ENCODE measurements at places on chromosomes 5 and 9. TPM values are rescaled to one million over a fixed set of nuclear protein-coding genes. Genes with fewer than 3 reads are reported as not detected.
A peak's percentile ranks its signal among the peaks of the same experiment; 100 is the strongest.

Gene ERCC6L2
- polyA plus RNA-seq: 3.1 TPM

Gene CAAP1
- 4.0 TPM for polyA plus RNA-seq

Gene MAPK9
- 8.8 TPM for polyA plus RNA-seq

Gene ARHGAP26
- polyA plus RNA-seq: 56.8 TPM

Gene PDLIM4
- not detected for polyA plus RNA-seq

Gene C6
- not detected for polyA plus RNA-seq

Gene TSLP
- not detected for polyA plus RNA-seq

DNA sequence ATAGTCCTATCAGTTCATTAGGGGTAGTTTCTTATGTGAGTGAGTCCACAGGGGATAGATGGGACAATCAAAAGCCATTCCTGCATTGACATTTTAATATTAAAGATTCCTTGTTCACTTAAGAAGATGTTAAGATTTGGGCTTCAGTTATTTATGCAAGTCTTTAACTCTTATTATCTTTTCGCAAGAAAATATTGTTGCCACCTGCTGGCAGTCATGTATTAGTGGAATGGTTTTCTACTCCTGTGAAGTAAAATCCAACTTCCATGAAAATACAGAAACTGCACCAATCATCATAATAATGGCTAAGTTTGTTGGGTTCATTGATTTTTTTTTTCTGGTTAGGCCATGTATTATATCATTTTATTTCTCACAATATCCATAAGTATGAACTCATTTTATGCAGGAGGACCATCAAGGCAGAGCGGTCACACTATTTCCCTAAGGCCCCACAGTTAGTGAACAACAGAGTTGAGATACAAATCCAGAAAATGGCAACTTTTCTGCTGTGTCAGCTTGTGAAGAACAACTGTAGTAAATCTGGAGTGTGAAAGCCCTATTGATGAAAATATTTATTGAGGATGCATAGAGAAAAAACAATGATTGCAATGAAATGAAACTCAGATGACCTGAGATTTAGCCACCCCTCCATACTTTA, 88.5 kb upstream of the TXNDC8 start:
- DNase-seq: no peak
- no peak overlapping the region for H3K4me3 ChIP-seq
- H3K27ac ChIP-seq: no peak overlapping the region
- no peaks in the 10 kb centered on the region for H3K4me1 ChIP-seq
- H3K36me3 ChIP-seq: no peaks in the 10 kb centered on the region

DNA sequence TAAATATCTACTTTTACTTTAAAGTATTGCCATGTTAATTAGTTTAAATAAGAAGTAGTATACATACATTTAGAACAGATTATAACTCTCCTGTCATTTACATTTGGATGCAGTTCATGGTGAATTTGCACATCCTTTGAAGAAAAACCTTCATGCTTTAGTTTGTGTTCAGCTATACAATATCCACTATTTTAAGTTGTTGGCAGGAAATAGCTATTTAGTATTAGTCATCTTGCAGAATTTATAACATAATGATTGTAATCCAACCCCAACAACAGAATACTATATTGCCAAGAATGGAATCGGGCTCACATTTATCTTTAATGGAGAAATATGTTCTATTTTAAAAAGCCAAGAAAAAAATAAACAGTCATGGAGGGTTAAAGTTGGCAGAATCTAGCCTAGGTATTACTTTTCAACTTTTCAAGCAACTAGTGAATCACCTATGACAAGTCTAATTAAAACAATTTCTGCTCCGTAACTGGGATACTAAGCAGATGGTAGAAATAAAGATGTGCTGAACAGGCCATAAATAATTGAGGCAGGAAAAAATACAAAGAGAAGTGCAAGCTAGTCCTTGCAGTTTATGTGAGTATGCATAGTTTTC, 1170.6 kb upstream of the NUDT12 start:
- no peaks in the 10 kb centered on the region for H3K36me3 ChIP-seq
- H3K27ac ChIP-seq: no peak overlapping the region
- no peak for DNase-seq

DNA sequence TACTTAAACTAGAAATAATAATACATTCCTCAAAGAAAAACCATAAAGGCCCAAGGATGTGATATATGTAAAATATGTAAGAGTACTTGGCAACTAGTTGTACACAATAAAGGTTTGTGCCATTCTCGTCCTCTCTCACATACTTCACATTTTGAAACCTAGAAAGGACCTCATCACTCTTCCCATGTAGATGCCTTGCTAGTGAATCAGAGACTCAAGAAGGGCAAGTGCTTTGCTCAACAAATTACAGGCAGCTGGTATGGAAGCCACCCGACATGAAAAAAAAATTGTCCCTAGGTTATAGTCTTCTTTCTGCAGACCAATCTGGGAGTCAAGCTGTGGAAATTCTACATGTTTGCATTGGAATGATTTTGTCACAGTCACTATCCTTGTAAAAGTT, 31.7 kb downstream of the ADRB2 start:
- peaks cover 12% of the 10 kb centered on the region for H3K36me3 ChIP-seq
- H3K4me3 ChIP-seq: no peak overlapping the region
- H3K4me1 ChIP-seq: peaks cover 15% of the 10 kb centered on the region

DNA sequence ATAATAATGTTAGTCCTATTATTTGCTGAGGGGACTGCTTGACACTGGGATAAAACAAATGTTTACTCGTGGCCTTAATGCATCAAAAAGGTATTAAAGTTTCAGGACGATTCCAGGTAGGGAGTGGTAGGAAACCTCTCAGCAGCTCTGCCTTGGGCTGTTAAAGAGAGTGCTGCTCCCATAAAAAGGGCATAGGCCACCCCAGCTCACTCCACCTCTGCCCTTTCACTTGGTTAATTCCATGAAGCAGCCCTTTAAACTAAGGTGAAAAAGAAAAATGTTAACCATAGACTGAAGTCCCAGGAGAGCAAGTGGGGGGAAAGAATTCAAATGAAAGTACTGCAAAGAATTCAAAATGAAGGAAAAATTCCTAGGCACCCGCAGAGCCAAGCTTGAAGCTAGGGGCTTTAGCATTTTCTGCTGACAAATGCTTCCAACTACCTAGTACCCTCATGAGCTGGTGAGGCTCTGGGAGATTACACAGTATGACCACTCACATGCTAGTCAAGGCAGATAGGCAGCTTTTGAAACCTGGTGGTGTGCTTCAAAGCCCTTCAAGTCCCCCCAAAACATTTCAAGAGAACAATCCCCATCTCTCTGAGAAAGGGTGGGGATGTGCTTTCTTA, 8.5 kb downstream of the KLF9 start:
- no peak for DNase-seq
- H3K27ac ChIP-seq: peak overlapping the region; percentile 88
- no peaks in the 10 kb centered on the region for H3K27me3 ChIP-seq
- peak overlapping the region; percentile 74 for H3K4me3 ChIP-seq
- peaks cover 38% of the 10 kb centered on the region for H3K4me1 ChIP-seq

DNA sequence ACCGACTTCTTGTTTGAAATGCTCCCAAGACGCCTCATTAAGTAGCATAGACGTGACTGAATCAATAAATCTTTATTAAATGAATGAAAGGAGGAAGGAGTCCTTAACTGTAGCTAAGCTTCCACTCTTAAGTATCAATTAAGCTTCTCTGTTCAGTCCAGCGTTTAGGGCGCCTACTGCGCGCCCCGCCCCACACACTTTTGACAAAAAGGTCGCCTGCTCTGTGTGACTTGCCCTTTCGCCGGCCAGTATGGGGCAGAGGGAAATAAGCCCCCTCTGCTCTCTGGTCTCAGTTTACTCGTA, 662 bp upstream of the DOLPP1 start:
- H3K27me3 ChIP-seq: no peaks in the 10 kb centered on the region
- DNase-seq: no peak
- peaks cover 5% of the 10 kb centered on the region for H3K36me3 ChIP-seq
- peak overlapping the region; percentile 91 for H3K4me3 ChIP-seq

GRCh38 chr9:33506626-33507370, 17.3 kb upstream of the ANKRD18B start:
- peak; percentile 15 for DNase-seq
- no peak overlapping the region for H3K27ac ChIP-seq
- no peaks in the 10 kb centered on the region for H3K4me1 ChIP-seq
- H3K36me3 ChIP-seq: no peaks in the 10 kb centered on the region
- H3K4me3 ChIP-seq: no peak overlapping the region

- no peak for DNase-seq
- no peak overlapping the region for H3K4me3 ChIP-seq
- H3K36me3 ChIP-seq: no peaks in the 10 kb centered on the region
- no peaks in the 10 kb centered on the region for H3K4me1 ChIP-seq
- H3K27ac ChIP-seq: no peak overlapping the region
Observed at GRCh38 chr5:136388474-136388873, 23.1 kb upstream of the TRPC7 start.

- peaks cover 12% of the 10 kb centered on the region for H3K4me1 ChIP-seq
- H3K36me3 ChIP-seq: no peaks in the 10 kb centered on the region
- no peaks in the 10 kb centered on the region for H3K27me3 ChIP-seq
- no peak overlapping the region for H3K4me3 ChIP-seq
- no peak overlapping the region for H3K27ac ChIP-seq
Observed at GRCh38 chr5:132181011-132181629, 46.5 kb downstream of the P4HA2 start.

DNA sequence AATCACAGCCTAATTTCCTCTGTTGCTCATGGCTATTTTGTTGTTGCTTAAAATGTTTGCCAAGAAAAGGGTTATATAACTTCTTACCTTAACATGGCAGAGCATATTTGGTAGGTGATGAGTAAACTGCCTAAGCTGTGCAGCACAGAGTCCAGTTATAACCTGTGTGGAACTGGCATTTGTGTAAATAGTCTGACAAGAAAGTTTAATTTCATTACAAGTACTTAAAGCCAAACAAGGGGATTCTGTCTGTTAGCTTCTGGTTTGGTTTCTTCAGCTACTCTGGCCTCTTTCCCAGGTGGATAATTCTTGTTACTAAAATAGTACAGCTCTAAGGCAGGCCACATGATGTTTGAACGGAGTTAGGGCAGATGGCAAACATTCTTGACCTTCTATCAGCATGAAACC, 72.2 kb downstream of the PTCD2 start:
- no peaks in the 10 kb centered on the region for H3K36me3 ChIP-seq
- no peaks in the 10 kb centered on the region for H3K27me3 ChIP-seq
- H3K4me3 ChIP-seq: no peak overlapping the region
- peaks cover 63% of the 10 kb centered on the region for H3K4me1 ChIP-seq

DNA sequence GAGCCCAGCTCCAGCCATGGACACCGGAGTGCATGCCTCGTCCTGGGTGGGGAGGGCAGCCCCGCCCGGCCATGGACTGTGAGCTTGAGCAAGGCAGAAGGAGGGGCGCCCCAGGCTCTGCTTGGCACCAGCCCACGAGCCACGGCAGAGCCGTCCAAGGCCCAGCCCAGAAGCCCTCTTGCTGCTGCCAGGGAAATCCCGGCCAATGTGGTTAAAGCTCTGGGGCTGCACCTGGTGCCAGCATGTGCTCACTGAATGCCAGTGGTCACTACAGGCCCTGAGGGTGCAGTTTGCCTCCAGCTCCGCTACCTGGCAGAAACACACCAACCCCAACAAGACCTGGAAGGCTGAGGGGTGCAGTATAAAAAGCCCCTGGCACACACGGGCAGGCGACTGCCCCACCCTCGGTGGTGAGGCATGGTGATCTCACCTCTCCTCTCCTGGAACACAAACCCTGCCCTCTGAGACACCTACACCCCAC, 11.8 kb downstream of the BRD3 start:
- H3K4me3 ChIP-seq: no peak overlapping the region
- no peaks in the 10 kb centered on the region for H3K27me3 ChIP-seq
- no peak overlapping the region for H3K27ac ChIP-seq
- H3K36me3 ChIP-seq: peaks cover 27% of the 10 kb centered on the region

DNA sequence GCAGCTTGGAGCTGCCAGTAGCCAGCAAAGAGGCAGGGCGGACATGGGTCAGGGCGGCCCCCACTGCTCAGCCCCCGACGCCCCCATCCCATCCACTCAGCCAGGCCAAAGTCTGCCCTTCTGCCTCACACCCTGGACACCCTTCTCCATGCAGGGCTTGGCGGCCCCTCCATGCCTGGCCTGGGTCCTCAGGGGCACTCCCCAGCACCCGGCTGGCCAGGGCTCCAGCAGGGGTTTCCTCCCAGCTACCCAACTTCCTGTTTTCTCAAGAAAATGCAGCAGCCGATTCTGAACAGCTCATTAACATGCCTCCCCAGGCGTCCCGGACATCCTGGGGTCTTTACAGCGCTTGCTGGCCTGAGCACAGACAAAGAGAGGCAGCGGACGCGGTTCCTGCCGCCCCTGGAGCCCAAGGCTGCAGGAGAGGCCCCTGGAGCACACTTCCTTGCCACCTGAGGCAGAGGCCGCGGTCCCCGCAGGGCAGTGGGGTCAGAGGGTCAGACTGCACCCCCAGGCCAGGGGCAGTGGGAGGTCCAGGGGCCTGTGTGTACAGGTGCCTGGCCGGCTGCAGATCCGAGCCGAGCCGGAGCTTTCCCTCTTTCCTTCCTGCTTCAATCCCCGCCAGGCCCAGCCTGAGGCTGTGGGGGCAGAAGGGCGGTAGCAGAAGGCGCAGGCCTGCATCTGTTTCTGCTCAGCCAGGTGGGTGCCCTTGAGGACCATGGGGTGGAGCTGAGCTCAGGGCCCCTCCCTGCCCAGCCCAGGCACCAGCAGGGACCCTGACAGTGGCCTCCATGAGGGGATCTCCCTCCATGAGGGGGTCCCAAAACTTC, 18.7 kb upstream of the NRARP start:
- H3K4me3 ChIP-seq: no peak overlapping the region
- H3K36me3 ChIP-seq: no peaks in the 10 kb centered on the region
- H3K27me3 ChIP-seq: peaks cover 8% of the 10 kb centered on the region
- no peak overlapping the region for H3K27ac ChIP-seq

DNA sequence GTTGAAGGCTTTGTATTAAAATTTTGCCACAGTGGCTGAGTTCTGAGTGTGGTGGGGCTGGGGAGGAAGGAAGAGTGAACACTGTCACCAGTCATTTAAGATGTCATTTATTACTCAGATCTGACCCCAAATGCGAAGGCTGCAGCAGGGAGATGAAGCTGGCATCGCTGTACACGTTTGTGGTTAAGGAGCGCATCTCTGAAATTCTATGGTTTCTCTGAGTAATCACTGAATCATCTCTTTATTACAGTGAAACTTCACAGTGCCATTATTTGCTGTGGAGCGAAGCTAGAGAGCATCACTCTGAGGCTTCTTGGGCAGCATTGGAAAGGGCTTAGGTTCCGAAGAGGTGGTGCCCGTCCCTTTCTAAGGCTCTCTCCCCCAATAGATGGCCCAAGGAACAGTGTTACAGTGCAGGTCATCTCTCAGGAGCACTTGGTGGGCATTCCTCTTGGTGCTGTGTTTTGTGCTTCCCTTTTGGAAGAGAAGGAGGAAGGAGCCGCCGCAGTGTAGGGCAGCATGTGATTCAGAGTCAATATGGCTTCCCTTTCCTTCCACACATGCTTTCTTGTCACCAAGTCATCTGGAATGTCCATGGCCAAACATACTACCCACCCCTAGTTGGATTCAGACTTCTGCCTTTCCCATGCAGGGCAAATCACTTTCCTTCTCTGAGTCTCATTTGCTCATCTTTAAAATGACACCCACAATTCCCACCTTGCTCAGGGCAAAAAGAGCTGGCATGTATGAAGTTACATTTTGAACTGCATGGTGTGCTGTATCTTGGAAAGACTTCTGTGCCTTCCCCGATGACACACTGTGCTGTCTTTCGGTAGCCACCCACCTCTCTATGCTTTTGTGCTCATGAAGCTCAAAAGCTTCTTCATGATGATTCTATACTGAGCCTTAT, 9.3 kb upstream of the TEX48 start:
- DNase-seq: peak; percentile 47
- H3K36me3 ChIP-seq: no peaks in the 10 kb centered on the region
- no peak overlapping the region for H3K4me3 ChIP-seq
- H3K4me1 ChIP-seq: no peaks in the 10 kb centered on the region
- H3K27me3 ChIP-seq: no peaks in the 10 kb centered on the region

- no peak for DNase-seq
- no peaks in the 10 kb centered on the region for H3K36me3 ChIP-seq
- no peak overlapping the region for H3K27ac ChIP-seq
- no peak overlapping the region for H3K4me3 ChIP-seq
- H3K27me3 ChIP-seq: no peaks in the 10 kb centered on the region
Observed at GRCh38 chr9:37943345-37944265, 39.7 kb upstream of the SLC25A51 start.

Data from CD14-positive monocyte (primary cell).